Germinal center (tissue), 1 donor: ENCODE measurements at places on chromosomes 12 and 14.

DNA sequence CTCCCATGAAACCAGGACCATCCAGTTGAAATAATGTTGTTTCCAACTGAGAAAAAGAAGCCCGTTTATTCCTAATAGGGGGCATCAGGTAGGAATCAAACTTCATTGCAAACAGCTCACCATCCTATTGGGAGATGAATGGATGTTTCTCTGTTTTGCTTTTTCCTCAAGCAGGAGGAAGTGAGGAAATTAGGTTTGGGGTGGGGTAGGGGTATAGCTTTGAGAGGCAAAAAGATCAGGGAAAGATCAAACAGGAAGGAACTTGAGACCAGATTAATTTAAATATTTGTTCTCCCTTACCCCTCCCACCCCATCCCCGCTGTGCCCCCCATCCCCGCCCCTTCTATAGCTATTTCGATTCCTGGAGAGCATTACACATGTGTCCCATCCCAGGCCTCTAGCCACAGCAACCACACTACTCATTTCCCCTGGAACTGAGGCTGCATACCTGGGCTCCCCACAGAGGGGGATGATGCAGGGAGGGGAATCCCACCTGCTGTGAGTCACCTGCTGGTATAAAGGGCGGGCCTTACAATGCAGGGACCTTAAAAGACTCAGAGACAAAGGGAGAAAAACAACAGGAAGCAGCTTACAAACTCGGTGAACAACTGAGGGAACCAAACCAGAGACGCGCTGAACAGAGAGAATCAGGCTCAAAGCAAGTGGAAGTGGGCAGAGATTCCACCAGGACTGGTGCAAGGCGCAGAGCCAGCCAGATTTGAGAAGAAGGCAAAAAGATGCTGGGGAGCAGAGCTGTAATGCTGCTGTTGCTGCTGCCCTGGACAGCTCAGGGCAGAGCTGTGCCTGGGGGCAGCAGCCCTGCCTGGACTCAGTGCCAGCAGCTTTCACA lies at the start of gene IL23A:
Gene IL23A (plus strand): TSS at position 577 of the 850 bp plus-strand sequence. CDS start 161 bp downstream, at position 738.
- peak; percentile 24 for DNase-seq

DNA sequence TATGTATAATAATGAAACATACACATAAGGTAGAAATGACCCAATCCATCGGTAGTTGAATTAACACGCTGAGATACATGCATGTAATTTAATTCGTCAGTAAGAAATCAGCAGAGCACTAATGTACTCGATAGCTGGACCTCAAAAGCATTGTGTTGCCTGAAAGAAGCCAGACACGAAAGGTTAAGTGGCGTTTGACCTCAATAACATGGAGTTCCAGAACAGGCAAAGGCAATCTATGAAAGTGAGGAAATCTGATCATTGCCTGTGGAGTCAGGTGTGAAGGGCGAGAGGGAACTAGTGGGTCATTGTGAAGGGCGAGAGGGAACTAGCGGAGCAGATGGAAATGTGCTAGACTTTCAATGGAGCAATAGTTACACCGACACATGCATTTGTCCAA lies 970.4 kb upstream of the TMEM132C start:
- no peak for DNase-seq

DNA sequence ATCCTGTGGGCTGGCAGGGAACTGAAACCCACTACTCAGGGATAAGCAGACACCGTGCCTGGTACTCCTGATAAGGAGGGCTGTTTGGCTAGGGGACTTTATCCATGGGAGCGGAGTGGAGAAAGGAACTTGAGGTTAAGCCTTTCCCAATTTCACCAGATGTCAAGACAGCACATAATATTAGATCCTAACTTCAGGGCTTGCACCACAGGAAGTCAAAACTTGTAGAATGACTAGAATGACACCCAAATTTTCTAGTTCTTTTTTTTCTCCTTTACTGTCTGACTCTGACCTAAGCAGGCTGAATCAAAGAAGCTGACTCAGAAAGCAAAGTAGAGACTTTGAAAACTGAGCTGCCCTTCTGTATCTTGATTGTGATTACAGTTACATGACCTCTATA lies 7.1 kb upstream of the CGRRF1 start:
- no peak for DNase-seq

- peak; percentile 16 for DNase-seq
Observed at GRCh38 chr12:31479516-31480210, 111.3 kb downstream of the DENND5B start.

DNA sequence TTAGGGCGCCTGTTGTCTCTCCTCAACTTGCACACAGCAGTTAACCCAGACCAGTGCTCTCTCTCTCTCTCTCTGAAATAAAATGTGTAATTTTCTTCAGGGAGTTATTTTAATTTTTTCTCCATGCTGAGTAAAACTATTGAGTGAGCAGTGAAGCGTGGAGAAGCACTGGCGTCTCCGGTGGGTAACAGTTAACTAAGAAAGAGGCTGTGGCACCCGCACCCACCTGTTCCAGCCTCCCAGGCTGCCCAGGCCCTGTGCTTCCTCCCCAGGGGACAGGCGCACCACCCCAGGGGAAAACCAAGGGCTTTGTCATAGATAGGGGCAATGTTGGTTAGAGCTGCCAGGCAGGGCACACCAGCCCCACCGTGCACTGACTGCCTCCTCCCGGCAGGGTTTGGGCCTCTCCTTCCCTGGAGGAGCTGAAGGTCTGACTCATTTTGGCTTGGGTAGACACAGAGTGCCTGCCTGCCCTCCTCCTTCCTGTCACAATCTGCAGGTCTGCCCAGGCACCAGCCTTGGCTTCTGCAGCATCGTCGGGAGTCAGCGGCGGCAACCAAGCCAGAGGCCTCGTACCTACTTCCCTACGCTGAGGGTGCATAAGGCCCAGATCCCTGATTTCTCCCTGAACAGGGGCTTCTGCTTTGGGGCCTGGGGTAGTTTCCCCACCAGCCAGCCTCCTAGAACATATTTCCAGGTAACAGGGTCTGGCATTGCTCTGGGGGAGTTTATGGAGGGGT lies 3.9 kb downstream of the HOXC5 start:
- no peak for DNase-seq

DNA sequence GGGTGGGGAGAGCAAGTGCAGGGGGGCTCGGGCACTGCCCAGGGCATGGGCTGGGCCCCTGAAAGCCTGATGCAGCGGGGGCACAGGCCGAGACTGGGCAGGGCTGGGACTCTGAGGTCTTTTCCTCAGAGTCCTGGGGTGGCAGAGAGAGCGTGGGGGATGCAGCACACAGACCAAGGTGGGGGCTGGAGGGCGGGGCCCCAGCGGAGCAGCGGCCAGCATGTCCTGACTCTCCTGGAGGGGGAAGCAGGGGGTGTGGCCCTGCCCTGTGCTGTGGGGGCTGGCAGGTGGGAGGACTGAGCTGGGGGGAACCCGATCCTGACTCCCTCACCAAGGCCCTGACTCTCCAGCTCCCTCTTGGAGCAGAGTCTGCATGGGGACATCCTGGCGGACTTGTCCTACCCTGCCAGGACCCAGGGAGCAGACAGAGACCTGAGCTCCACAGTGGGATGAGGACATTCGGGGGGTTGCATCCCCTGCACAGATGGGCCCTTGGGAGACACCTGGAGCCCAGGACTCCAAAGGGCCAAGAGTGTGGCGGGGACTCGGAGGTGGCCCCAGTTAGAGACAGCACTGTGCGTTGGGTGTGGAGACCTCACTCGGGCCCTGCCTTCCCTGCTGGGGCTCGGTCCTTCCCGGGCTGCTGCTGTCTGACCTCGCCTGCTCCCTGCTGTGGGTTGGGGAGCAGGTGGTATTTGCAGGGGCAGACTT lies 326.1 kb downstream of the TMEM121 start:
- no peak for DNase-seq

GRCh38 chr12:66059666-66060065 lies 70.9 kb downstream of the LLPH start:
- DNase-seq: no peak

DNA sequence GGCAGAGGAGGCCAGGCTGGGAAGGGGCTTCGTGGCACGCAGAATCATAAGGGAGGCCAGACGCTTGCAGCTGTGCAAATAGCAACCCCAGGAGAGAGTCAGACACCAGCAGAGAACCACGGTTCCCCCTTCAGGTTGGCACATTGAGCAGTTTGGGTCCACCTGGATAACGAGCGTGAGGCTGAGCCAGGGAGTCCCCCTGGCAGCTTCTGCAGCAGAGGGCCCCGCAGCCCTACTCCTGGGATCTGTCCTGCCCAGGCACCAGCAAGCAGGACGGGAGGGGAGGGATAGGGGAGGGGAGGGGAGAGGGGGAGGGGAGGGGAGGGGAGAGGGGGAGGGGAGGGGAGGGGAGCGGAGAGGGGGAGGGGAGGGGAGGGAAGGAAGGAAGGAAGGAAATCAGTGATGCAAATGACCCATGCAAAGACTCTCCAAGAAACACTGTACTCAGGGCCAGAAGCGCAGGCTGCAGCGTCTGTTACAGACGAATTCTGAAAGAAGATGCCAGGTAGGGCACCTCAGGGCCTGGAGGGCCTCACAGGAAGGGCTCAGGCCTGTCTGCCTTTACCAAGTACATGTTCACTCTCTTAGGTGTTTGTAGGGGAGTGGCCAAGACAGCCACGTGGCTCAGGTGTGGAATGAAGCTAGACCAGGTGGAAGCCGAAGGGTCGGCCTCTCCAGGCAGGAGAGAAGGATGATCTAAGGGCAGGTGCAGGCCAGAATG lies 32.3 kb upstream of the MMP17 start:
- no peak for DNase-seq

- no peak for DNase-seq
Observed at GRCh38 chr12:111780166-111780565, 13.4 kb downstream of the ALDH2 start.

GRCh38 chr14:97290065-97290464 lies 492.9 kb downstream of the VRK1 start:
- no peak for DNase-seq

GRCh38 chr12:40171501-40171900 lies 53.3 kb upstream of the LRRK2 start:
- DNase-seq: no peak

DNA sequence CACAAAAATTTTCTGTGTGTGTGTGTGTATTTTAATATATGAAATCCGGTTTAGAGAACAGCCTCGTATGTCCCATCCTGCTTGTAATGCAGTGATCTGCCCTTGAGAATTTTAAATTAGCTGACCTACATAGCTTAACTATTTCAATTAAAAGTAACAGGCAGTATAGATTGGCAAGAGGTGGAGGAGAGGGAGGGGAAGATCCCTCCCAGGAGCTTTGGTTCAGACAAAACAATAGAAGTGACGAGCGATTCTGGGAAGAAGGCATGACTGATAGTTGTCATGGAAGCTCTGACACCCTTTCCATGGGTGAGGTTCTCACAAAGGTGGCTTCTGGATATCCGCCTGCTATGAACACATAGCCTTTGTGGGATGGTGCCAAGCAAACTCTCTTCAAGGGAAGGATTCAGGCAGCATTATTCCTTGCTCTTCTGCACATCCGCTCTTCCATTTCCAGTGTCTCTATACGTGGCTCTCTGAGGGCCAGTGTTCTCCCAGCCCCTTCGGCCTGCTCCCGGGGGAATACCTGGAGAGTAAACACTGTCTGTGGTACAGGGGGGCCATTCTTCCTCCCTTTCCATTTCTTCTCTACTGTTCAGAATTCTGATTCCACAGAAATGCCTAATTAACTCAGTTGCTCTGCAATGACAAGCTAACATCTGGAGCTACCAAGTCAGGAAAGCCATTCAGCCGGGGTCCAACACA lies 182.0 kb downstream of the CACNA1C start:
- no peak for DNase-seq

- DNase-seq: no peak
Observed at GRCh38 chr14:73903028-73903427, 16.4 kb downstream of the ZNF410 start.

DNA sequence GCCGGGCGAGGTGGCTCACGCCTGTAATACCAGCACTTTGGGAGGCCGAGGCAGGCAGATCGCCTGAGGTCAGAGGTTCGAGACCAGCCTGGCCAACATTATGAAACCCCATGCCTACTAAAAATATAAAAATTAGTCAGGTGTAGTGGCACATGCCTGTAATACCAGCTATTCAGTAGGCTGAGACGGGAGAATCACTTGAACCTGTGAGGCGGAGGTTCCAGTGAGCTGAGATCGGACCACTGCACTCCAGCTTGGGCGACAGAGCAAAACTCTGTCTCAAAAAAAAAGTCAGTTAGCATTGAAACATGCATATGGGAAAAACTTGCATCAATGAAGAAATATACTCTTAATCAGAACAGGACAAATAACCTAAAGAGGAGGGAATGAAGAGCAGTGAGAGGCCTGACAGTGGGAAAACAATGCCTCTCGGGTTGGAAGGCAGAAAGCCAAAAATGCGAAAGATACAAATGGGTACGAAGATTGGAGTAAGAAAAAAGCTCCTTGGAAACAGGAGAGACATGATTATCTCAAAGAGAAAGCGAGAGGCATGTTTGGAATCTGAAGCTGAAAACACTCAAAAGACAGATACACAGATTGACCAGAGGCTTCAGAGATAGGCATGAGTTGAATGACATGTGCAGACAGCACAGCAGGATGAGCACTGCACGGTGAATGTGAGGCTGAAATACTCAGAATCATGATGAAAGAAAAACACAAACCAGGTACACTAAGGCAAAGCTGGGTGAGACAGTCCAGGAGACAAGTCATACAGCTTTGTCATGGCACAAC lies 30.6 kb downstream of the RESF1 start:
- DNase-seq: no peak

DNA sequence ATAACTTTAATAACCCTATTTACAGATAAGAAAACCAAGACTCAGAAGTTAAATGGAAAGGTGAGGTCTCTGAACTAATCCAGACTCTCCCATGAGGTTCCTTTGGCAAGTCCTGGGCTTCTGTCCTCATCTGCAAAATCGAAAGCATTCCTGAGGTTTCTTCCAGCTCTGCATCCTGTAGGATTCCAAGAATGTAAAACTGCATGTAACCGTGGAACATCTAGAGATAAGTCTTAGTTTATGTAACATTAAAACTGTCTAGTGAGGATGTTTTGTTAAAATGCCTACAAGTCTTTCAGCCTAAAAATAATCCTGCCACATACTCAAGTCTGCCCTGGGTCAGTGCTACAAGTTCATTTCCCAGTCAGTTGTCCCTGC lies 7.3 kb upstream of the ITFG2 start:
- no peak for DNase-seq
